ENCODE measurements at places on chromosomes 13 and 19. TPM values are rescaled to one million over a fixed set of nuclear protein-coding genes. Genes with fewer than 3 reads are reported as not detected.

Gene ZNF582
- 2.6 TPM for total RNA-seq

Gene ATXN8OS
- total RNA-seq = not detected

- DNase-seq = no peak
These were observed 199.2 kb downstream of the DLEU7 start for GRCh38 chr13:50644081-50644871.

DNA sequence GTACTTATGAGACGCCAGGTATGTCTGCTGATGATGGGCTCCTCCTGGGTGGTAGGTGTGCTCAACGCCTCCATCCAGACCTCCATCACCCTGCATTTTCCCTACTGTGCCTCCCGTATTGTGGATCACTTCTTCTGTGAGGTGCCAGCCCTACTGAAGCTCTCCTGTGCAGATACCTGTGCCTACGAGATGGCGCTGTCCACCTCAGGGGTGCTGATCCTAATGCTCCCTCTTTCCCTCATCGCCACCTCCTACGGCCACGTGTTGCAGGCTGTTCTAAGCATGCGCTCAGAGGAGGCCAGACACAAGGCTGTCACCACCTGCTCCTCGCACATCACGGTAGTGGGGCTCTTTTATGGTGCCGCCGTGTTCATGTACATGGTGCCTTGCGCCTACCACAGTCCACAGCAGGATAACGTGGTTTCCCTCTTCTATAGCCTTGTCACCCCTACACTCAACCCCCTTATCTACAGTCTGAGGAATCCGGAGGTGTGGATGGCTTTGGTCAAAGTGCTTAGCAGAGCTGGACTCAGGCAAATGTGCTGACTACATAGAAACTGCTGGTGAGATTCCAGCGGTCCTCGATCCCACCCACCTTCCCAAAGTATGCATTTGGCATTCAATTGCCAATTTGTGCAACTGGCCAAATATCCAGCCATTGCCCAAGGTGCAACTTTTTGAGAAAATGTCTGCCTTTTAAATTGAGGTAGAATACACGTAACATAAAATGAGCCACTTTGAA lies 10.2 kb downstream of the OR2Z1 start:
- DNase-seq = no peak

DNA sequence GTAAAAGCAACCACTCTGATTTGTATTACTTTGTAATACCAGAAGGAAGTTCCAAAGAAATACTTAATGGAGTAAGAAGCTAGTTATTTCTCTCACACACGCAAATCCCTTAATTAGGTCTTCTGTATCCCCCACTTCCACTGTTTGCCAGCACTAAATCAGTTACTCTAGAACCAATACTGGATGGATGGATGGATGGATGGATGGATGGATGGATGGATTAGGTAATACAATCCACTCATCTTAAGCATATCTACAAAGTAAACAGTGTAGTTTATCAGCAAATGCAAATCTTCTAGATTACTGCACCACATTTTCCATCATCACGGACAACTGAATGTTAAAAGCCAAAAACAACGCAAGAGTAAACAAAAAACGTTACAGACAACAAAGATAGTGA lies 5.2 kb upstream of the EFNB2 start:
- DNase-seq = no peak

- no peak for DNase-seq
These were observed 1.3 kb upstream of the PPAN start for GRCh38 chr19:10104665-10105508.

GRCh38 chr19:42216653-42217519 lies 591 bp downstream of the DEDD2 start:
- DNase-seq = no peak

All from thoracic aorta (tissue), 2 donors.